Activated CD4-positive, alpha-beta T cell treated with anti-CD3 and anti-CD28 coated beads, Interleukin-2, Interleukin-4, amounts not matched to agents 100 ng/mL and 50 ng/mL, durations not matched to agents 16 hours and 8 hours (primary cell): ENCODE measurements at places on chromosomes 13 and 19.
A peak's percentile ranks its signal among the peaks of the same experiment; 100 is the strongest.

DNA sequence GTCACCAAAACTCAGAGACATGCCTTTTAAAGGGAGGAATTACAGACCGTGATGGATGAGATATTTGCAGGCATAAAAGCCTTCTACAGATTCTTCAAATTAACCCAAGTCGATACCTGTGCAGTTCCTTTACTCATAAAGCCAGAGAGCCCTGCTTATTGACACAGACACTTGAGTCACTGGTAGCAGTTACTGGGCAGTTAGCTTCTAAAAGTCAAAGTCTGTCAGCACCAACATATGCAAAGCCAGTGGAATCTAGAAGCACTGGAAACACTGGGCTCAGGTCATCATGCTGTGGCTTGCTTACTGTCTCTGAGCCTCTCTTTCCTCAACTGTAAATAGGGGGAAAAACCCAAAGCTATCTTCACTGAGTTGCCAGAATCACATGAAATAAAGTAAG is 25.7 kb upstream of the LRCH1 start:
- DNase-seq = no peak

GRCh38 chr19:29620931-29621351 is 14.9 kb downstream of the POP4 start:
- peak; percentile 33 for DNase-seq

GRCh38 chr13:36133950-36134626 is 2.9 kb upstream of the DCLK1 start:
- no peak for DNase-seq

- peak; percentile 34 for DNase-seq
Measured at GRCh38 chr19:3142292-3142670, 6.4 kb downstream of the GNA15 start.

- DNase-seq = no peak
Measured at GRCh38 chr19:45492627-45493470, 4.0 kb downstream of the RTN2 start.

DNA sequence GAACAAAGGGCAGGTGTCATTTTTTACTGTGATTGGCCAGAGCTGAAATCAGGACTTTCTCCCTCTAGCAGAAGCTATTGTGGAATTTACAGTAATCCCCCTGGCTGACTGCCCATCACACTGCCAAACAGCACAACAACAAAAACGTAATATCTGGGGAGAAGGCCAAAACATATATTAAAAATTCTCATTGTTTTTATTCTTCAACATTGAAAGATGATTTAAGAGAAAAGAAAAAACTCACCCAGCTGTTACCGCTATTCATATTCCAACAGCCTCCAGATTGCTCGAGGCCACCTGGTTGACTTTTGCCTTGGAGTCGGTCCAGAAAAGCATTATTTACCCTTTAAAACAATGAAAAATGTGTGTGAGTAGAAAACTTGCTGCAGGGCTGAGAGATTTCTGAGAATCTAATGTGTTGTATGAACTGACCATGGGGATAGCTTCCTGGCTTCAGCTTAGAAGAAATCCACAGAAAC is 97.2 kb downstream of the EPSTI1 start:
- DNase-seq = no peak
